ENCODE measurements at places on chromosomes 2 and 18.

DNA sequence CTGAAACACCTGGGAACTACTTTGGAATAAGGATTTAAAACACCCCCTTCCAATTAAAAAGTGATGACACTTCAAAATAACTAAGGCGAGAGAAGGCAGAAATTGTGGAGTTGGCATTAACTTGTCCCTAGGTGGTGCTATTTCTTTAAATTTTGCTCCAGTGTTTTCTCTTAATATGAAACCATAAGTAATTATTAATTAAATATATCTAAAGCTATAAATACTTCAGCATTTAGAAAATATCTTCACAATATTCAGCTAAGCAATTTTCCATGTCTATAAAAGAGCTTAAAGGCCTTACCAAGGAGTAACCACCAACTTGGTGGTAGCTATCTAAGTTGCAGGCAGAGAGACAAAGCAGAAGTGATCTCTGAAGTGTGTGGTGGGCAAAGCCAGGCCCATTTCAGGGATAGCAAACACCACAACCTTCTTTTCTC, 186.8 kb upstream of the PGAP1 start:
- no peak for DNase-seq

DNA sequence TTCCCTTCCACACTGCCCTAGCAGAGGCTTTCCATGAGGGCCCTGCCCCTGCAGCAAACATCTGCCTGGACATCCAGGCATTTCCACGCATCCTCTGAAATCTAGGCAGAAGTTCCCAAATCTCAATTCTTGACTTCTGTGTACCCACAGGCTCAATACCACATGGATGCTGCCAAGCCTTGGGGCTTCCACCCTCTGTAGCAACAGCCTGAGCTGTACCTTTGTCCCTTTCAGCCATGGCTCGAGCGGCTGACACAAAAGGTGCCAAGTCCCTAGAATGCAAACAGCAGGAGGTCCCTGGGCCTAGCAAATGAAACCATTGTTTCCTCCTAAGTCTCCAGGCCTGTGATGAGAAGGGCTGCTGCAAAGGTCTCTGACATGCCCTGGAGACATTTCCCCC, 744.5 kb upstream of the LINC00305 start:
- no peak for DNase-seq

- no peak for DNase-seq
Measured at GRCh38 chr2:133953524-133953923, 300.3 kb upstream of the MGAT5 start.

GRCh38 chr2:113757138-113757657, 756 bp upstream of the SLC35F5 start:
- DNase-seq = no peak

GRCh38 chr18:77165503-77166188, 33.1 kb upstream of the MBP start:
- no peak for DNase-seq

DNA sequence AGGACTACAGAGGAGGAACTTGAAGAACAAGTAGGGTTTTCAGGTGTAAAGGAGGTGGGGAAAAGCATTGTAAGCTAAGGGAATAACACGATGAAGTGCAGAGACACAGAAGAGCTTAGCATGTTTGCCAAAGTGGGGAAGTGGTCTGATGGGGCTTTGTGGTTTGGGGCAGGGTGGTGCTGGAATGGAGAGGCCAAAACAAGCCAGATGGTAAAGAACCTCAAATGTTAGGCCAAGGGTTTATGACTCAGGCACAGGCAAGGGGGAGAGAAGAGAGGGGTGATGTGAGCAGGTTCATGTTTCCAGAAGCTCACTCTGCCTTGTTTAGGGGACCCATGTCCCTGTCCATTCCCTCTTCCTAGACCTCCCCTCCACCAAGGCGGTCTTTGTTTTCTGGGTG, 104.5 kb upstream of the YWHAQ start:
- DNase-seq = no peak

DNA sequence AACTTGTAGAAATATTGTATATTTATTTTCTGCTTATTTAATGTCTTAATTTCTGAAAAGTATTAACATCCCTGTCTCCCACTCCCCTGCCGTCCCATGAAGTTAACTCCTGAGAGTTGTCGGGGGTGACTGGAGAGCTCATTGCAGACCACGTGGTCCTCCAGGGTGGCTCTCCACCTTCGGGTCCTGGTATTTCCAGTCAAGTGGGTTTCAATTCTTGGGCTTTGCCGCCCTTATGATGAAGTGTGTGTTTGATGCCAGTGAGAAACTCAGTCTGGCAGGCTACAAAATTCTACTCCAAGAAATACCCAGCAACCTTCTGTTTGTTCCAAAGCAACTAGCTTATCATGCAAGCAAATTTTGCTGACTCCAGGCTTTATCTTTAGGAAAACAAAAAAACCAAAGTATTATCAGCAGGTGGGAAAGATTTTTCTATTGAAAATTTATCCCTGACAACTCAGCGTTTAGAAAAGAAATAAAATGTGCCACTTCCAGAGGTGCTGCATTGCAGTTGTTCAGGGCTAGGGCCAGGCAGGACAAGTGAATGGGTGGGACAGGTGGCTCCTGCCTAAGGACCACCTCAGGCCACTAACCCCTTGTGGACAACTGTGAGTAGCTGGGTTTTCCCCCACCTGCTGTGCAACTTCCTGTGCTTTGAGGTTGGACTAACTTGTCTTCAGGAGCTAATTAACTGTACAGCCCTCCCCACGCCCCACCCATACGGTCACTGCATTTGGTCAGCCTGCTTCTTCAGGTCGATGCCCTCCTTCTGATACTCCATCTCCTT, 46.6 kb downstream of the BCL2L11 start:
- no peak for DNase-seq

- no peak for DNase-seq
Measured at GRCh38 chr2:160389875-160390274, 103.7 kb downstream of the RBMS1 start.

All from stimulated activated CD8-positive, alpha-beta memory T cell treated with anti-CD3 and anti-CD28 coated beads, Interleukin-15, amount 100 ng/mL, for 48 hours (primary cell).